ENCODE measurements at places on chromosomes 4 and X. TPM values are rescaled to one million over a fixed set of nuclear protein-coding genes. Genes with fewer than 3 reads are reported as not detected.

The FAM47C gene
- total RNA-seq: not detected

The TNIP3 gene
- not detected for total RNA-seq

The ARSJ gene
- total RNA-seq: 50.0 TPM

The GYPB gene
- not detected for total RNA-seq

The PGAM4 gene
- total RNA-seq: not detected

The OPRPN gene
- total RNA-seq: not detected

The PARM1 gene
- total RNA-seq: not detected

The UGT2B17 gene
- not detected for total RNA-seq

The LIMCH1 gene
- total RNA-seq: 18.6 TPM

The PRRG1 gene
- 28.3 TPM for total RNA-seq

The ABCE1 gene
- total RNA-seq: 107 TPM

The MAGEH1 gene
- 15.1 TPM for total RNA-seq

The DCAF12L1 gene
- total RNA-seq: 23.2 TPM

The RBM10 gene
- total RNA-seq: 49.6 TPM

The RGN gene
- 1.4 TPM for total RNA-seq

The GYPA gene
- not detected for total RNA-seq

Data from endothelial cell of umbilical vein (primary cell).